H1 (cell line): ENCODE measurements at places on chromosomes 16 and 17.
A peak's percentile ranks its signal among the peaks of the same experiment; 100 is the strongest.

DNA sequence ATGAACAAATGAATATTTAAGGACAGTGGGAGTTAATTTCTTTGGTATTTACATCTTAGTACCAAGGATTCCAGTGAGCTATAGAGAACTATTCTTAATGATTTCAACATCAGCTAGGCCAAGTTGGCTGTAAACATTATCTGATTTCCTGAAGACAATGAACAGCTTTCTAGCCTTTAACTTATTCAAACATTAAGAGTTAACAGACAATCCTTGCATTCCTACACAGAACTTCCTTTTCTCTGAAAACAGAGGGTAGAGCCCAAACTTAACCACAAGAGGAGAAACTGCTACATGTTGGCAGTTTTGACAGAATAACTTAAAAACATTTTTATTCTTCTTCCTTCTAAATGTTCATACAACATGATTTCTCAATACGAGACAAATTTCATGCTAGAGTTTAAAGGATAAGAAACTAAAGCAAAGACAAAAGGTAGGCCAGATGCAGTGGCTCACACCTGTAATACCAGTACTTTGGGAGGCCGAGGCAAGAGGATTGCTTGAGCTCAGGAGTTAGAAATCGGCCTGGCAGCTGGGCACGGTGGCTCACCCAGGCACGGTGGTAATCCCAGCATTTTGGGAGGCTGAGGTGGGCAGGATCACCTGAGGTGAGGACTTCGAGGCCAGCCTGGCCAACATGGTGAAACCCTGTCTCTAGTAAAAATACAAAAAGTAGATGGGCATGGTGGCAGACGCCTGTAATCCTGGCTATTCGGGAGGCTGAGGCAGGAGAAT, 4.4 kb downstream of the CRLF3 start:
- DNase-seq = no peak

GRCh38 chr16:85103114-85104079, 8.9 kb downstream of the CIBAR2 start:
- no peak for DNase-seq

DNA sequence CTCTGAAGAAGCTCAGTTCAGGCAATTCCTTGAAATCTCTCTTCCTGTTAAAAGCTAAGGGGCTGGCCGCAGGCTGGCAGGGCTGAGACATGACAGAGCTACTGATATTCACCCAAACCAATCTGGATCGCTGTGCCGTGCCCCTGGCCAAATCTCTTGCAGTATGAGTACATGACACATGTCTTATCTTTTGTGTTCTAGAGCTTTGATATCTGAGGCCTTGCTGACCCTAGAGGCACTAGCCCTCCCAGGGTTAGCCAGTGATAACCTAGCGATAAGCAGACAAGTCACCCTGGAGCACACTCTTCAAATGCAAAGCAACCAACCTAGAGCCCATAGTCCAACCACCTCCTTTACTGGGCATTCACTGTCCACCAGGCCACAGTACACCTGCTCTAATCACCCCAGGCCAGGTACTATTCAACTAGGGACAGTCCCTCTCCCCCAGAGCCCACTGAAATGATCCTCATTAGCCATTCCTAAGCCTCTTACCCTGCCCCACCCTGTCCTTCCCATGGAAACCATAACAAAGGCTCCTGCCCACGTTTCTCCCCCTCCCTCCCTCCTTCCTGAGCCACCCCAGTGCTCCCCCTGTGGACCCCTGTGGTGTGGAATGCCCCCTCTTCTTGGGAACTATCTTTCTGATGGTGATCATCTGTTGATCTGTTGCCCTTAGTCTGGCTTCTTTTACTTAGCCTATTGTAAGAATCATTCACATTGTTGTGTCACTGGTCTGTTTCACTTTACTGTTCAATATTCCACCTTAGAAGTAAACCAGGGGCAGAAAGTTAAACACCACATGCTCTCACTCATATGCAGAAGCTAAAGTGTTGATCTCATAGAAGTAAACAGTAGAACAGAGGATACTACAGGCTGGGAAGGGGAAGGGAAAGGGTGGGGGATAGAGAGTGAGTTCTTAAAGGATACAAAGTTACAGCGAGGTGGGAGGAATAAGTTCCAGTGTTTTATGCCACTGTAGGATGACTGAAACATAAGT, 52.5 kb downstream of the TEKT5 start:
- DNase-seq = peak; percentile 68

GRCh38 chr16:72898216-72898825, 149.6 kb downstream of the ZFHX3 start:
- no peak for DNase-seq

GRCh38 chr17:80724775-80725266, 180.2 kb downstream of the RPTOR start:
- DNase-seq = no peak

DNA sequence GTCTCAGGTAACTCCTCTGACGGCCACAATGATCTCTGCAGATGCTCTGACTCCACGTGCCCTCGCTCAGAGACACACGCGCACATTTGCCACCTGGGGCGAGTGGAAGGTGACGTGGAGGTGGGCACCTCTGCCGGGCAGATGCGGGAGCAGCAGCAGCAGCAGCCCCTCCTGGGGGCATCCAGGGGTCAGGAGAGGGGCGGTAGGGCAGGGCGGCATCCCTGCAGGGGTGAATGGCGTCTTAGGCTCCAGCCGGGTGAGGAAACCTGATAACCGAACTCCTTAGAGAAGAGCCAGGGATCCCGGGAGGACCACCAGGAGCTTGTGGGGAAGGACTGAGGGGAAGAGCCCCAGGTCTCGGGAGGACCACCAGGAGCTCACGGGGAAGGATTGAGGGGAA, 34.6 kb upstream of the CDH15 start:
- no peak for DNase-seq

DNA sequence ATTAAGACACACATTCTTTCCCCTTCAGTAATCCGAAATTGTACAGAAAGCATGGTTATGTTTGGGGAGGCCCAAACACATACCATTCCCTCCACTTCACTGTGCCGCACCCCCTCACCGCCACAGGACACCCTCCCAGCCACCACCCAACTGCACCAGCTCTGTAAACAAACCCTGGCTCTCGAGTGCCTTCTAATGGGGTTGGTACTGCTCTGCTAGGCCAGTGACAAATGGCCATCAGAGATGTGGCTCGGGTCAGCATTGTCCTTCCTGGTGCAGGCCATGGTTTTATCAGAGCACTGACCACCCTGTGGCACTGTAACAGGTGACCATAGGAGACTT, 24.0 kb upstream of the SREBF1 start:
- DNase-seq = no peak

DNA sequence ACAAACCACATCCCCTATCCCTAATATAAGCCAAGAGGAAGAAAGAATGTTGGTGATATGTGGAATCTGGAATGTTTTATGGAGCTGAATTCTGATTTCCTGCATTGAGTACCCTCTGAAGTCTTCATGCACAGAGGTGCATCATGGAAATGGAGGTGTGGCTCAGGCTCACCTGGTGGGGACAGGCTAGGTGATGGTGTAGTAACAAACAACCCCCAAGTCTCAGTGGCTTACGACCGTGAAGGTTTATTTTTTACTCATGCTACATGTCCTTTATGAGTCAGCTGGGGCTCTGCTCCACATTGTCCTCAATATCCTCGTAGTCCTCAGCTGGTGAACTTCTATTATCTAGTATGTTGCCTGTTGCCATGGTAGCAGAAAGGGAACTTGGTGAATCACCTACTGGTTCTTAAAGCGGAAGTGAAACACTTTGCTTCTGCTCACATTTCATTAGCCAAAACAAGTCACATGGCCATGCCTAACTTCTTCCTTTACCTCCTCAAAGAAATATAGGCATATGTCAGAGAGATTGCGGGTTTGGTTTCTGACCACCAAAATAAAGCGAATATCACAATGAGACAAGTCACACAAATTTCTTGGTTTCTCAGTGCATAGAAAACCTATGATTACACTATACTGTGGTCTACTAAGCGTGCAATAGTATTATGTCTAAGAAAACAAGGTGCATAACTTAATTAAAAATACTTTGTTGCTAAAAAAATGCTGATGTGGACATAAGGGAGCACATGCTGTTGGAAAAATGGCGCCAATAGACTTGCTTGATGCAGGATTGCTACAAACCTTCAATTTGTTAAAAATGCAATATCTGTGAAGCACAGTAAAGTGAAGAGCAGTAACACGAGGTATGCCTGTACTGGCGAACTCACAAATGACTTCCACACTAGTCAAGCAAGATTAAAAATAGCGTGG, at the start of gene PMFBP1:
PMFBP1 (minus strand) TSS at position 51 of the 930 bp plus-strand sequence. CDS start 947 bp downstream, outside the sequence.
- DNase-seq = no peak

DNA sequence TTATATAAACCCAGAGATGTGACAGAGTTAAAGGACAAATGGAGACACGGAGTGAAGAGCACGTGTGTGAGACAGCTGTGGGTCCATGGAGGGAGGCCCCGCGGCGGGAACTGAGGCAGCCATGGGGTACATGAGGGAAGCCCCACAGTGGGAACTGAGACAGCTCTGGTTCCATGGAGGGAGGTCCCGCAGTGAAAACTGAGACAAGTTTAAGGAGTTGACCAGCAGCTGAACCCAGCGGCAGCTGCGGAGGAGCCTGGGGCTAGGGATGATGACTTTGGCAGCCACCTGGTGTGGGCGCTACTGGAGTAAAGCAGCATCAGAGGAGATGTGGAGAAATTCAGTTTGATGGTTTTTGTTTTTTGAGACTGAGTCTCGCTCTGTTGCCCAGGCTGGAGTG, 185.1 kb downstream of the RPTOR start:
- no peak for DNase-seq

DNA sequence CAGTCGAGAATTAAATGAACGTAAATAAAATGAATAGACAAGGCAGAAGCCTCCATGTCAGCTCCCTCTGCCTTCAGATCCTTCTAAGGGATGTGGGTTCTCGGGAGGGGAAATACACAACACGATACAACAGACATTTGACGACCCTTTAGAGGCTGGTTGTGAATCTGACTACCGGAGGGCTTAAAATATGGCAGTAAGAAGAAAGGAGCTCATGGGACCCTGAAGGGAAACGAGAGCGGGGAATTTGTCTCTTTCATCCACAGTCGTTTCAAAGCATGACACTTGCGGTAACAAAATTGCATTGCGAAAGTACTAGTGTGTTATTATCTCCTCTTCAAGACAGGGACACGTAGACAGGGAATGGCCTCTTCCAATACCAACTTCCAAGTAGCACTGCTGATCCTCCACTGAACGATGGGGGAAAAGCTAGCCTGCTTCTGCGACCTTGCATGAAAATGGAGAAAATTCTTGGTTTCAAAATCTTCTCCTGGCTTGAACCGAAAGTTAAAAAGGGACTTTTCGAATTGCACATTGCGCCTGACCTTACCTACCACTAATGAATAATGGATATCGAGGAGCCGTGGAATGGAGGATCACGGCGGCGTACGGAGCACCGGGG, 1.2 kb upstream of the TNRC6C start:
- no peak for DNase-seq

- DNase-seq = no peak
Measured at GRCh38 chr17:5785338-5785737, 201.0 kb upstream of the NLRP1 start.

DNA sequence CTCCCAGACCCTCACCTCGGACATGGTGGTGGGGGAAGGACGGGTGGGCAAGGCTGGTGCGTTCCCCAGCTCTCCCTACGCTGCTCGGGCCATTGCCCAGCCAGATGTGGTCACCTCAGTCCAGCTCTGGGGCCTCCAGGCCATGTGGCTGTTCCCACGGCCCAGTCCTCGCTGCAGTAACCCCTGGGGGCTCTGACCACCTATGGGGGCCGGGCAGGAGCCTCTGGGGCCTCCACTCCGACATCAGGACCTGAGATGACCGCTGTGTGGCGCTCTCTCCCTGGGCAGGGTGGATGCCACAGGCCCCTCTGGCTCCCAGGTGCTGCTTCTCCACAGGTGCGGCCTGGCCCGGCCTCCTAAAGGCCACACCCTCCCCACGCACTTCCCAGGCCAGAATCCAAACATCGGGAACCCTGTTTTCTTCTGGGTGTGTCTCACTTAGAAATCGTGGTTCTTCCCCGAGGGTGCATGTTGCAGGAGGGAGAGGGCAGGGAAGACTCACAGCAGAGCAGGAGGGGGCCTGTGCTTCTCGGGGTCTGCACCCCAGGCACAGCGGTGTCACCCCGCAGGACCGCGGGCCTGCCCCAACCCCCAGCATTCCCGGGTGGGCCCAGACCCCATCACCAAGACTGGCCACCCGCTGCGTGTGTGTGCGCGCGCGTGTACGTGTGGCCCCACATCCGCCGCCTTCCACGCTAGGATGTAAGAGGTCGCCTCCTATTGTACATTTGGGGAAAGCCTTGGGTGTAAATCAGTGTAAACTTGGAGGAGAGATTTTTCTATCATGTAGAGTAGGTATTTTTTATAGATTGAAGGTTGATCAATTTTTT, 5.9 kb upstream of the CAPN15 start:
- DNase-seq = peak; percentile 92

GRCh38 chr17:7841396-7841914, 7.4 kb downstream of the KDM6B start:
- DNase-seq = no peak

DNA sequence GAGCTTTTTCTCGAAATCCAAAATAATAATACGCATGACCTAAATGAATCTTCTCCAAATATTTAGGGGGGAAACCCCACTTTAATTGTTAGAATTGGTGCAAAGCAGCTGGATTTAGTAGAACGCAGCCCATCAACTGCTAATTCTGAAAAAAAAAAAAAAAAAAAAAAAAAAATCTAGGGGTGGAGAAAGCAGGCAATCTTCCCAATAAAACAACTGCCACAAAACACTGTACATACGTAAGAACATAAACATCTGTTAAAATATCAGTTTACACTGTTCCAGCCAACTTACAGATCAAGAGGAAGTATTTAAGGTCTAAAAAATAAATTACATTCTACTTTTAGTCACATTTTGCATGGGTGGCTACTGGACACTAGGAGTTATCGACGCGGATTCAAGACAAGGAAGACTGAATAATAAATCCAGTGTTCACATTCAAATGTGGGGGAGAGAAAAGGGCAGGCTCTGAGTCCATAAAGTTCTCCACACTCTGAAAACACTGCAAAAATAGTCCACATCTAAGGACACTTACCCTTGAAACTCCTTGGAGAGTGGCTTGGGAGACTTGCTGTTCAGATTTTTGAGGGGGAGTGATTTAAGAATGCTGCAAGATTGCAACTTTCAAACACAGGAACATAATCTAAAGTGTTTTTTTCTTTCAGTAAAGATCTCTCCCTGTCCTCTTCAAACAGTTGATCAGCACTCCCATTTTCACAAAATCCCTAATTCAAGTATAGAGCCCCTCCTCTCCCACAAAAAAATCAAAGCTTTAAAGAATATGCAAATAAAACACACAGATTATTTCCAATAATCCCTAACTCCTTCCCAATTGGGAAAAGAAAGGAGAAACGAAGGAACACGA, 1.3 kb downstream of the APPBP2 start:
- peak; percentile 17 for DNase-seq

DNA sequence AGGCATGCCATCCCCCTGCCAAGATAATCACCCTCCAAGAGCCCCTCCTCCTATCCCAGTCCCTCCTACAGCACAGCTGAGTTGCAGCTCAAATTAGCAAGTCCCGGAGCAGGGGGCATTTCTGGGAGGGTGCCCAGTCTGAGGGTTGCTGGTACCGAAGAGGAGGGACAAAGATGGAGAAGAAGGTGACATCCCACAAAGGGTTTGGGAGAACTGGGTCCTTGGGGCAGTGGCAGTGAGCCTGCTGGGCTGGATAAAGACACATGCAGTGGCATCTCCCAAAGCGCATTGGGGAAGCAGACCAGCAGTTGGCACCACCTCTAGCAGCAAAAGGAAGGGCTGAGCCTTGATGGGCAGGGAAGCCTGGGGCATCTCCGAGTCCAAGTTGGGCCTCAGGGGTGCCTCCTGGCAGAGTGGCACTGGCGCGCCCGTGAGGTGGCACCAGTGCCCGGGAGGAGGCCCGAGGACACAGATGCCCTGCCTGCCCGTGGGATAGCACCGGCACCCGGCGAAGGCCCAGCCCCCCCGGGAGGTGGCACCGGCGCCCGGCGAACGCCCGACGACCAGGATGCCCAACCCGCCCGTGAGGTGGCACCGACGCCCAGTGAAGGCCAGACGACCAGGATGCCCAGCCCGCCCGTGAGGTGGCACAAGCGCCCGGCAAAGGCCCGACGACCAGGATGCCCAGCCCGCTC, 622 bp downstream of the TOM1L2 start:
- no peak for DNase-seq
